ENCODE measurements at places on chromosomes 2 and 18.

- no peak for DNase-seq
Observed at GRCh38 chr18:45557287-45557686, 58.0 kb upstream of the SLC14A2 start.

- DNase-seq, result peak; percentile 31
Observed at GRCh38 chr2:31302940-31303563, 69.1 kb downstream of the EHD3 start.

- no peak for DNase-seq
Observed at GRCh38 chr2:181627545-181627944, 29.4 kb downstream of the CERKL start.

DNA sequence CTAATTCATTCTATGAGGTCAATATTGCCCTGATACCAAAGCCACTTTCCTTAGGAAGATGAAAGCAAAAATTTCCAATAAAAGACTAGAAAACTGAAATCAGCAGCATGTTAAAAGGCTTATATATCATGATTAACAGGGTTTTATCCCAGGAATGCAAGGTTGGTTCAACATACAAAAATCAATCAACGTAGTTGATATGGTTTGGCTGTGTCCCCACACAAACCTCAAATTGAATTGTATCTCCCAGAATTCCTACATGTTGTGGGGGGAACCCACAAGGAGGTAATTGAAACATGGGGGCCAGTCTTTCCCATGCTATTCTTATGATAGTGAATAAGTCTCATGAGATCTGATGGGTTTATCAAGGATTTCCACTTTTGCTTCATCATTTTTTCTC lies 11.7 kb upstream of the ABCB11 start:
- no peak for DNase-seq

DNA sequence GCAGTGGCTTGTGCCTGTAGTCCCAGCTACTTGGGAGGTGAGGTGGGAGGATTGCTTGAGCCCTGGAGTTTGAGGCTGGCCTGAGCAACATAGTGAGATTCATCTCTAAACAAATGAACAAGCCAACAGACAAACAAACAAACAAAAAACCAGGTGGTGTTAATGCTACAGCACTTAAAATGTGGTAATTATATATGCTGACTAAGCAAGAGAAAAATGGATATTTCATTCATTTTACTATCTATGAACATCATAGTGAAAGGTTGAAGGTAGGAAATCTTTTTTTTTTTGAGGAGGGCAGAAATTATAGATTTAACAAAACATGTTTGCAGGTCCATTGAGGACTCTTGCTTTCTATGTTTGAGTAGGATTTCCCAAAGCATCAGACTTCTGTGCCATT lies 42.2 kb upstream of the THOC1 start:
- DNase-seq, result no peak

DNA sequence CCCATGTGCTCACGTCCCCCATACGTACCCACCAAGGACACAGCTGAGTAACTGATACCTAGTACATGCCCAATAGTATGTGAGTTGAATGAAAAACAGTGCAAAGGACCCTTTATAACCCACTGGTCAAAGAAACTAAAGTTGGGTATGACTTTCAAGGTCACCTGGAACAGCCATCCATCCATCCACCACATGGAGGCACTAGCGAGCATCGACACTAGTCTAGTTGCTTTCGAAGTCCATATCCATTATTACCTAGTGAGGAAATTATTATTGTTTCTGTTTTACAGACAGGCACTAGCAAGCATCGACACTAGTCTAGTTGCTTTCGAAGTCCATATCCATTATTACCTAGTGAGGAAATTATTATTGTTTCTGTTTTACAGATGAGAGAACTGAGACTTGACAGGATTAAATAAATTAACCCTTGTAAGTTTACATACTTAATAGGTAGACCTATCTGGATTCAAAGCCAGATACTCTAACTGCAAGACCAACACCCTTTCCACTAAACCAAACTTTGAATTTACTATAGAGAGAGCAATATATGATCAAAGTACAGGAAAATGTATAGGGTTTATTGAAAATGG lies 233.7 kb downstream of the METTL4 start:
- no peak for DNase-seq

DNA sequence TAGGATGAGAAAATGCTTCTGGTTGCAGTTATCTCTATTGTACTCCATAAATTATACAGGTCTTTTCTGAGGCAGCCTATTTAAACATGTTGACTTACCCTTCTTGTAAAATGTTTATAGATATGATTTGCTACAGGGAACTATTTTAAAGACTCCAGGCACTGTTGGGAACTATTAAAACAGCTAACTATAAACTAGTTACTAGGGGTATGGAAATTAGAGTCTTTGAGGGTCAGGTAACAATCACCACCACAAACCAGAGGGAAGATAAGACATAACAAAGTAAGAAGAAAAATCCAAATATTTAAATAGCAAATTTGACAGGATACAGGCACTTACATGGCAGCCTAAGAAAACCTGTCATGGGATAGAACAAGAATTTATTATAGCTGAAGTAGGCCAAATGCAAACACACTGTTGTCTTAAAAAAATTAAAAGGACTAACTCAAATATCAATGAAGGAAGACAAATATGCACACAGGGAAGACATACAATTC lies 251.0 kb upstream of the CWC22 start:
- no peak for DNase-seq

- no peak for DNase-seq
Observed at GRCh38 chr2:101113441-101114267, 37.5 kb downstream of the TBC1D8 start.

DNA sequence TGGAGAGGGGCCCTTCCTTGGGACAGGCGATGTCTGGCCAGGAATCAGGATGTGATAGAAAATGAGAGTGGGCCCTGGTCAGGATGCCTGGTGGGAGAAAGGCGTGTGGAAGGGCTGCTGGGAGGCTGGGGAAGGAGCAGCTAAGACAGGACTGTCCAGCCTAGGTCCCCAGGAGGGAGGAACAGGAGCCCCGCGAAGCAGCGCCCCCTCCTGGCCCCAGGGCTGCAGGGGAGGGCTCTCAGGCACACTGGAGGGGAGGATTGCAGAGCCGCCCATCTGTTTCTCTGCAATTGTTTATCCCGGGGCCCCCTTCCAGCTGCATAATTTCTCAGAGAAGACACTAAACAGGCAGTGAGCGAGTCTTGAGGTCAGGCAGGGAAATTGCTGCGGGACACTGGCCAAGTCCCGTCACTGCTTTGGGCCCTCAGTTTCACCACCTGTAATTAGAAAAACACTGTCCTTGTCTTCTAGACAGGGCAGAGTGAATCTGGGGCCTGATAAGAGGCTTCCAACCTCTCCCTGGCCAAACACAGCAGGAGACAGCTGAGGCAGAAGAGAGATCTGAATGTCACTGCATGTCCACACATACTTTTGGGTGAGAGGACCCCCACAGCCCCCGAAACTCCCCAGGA lies 3.9 kb upstream of the NPPC start:
- DNase-seq, result no peak
